ENCODE measurements at places on chromosomes 5 and 9.

DNA sequence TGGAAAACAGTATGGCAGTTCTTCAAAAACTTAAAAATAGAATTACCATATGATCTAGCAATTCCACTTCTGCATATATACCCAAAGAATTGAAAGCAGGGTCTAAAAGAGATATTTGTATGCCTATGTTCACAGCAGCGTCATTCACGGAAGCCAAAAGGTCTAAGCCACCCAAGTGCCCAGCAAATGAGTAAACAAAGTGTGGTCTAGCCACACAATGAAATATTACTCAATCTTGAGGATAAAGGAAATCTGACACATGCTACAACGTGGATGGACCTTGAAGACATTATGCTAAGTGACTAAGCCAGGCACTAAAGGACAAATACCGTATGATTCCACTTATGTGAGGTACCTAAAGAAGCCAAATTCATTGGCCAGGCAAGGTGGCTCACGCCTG, 11.1 kb upstream of the MED27 start:
- no peak for DNase-seq

GRCh38 chr9:93897075-93897970, 57.8 kb downstream of the BARX1 start:
- DNase-seq: no peak

DNA sequence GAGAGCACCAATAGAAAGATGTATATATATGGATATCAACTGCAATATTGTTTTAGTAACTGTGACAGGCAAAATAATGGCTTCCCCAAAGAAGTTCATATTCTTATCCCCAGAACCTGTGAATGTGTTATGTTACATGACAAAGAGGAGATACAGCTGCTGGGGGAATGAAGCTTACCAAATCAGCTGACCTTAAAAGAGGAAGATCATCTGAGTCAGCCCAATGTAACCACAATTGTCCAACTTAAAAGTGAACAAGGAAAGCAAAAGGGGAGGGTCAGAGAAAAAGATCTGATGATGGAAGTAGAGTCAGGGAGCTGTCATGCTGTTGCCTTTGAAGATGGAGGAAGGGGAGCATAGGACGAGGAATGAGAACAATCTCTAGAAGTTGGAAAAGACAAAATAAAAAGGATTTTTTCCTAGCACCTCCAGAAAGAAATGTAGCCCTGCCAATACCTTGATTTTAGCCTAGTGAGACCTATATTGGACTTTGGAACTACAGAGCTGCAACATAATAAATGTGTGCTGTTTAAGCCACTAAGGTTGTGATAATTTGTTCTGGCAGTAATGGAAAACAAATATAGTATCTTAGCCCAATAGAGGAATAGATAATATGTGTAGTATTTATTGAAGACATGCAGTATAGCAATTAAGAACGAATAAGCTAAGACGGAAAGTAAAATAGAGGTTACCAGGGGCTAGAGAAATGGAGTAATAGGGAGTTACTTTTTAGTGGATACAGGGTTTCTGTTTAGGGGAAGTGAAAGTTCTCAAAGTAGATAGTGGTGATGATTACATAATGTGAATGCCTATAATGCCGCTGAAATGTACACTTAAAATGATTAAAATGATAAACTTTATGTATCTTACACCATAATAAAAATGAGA, 115.9 kb downstream of the PIK3R1 start:
- DNase-seq: no peak

GRCh38 chr9:83012922-83013838, 49.8 kb downstream of the RASEF start:
- no peak for DNase-seq

GRCh38 chr5:59330680-59331079, 562.8 kb downstream of the PDE4D start:
- DNase-seq: no peak

DNA sequence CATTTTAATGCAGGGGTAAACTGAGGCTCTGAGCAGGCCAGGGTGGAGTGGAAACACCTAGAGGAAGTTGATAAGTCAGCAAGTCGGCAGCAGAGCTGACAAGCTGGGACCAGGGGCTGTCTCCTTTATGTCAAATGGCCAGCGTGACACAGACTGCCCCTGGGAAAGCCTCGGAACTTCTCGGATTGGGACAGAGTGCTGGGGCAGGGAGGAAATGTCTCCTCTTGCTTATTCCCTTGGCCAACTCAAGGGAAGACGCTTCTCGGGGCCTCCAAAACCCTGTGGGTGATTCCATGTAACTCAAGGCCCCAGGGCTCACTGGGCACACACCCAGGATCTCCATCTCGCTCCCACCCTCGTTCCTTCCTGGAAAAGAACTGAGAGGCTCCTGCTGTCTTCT, 25.4 kb upstream of the ANXA6 start:
- DNase-seq: no peak

- no peak for DNase-seq
These were observed 24.7 kb downstream of the ASPN start for GRCh38 chr9:92457576-92457975.

DNA sequence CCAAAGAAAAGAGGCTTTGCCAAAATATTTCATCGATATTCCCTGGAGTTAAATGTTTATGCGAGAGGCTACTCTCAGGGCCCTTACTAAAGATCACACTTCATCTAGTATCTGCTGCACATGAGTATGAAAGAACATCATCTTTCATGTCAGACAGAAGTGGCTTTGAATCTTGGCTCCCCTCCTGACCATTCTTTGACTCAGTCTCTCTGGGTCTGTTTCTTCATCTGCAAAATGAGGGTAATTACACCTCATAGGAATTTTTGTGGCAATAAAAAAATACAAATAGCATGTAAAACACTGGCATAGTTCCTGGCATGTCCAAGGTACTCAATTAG, 58.1 kb downstream of the SLIT3 start:
- no peak for DNase-seq

DNA sequence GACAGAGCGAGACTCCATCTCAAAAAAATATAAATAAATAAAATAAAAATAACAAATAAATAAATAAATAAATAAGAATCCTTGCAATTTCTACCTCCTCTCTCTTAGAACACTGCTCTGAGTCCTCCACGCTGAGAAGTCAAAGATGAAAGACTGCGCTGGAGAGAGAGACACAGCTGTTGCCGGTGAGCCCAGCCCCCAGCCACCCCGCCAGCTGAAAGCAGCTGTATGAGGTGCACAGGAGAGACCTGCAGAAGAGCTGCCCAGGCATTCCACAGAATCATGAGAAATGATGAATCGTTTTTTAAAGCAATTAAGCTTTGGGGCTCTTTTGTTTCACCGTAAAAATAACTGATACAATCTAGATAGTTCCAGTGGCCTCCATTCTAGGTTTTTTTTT, 16.3 kb upstream of the STRBP start:
- DNase-seq: no peak

GRCh38 chr5:61019642-61020041, 74.6 kb downstream of the NDUFAF2 start:
- DNase-seq: no peak

GRCh38 chr5:109922381-109922995, 232.8 kb downstream of the MAN2A1 start:
- DNase-seq: no peak

GRCh38 chr9:78566948-78567675, 270.2 kb downstream of the PSAT1 start:
- no peak for DNase-seq

GRCh38 chr5:97365163-97365845, 182.3 kb upstream of the RIOK2 start:
- no peak for DNase-seq

DNA sequence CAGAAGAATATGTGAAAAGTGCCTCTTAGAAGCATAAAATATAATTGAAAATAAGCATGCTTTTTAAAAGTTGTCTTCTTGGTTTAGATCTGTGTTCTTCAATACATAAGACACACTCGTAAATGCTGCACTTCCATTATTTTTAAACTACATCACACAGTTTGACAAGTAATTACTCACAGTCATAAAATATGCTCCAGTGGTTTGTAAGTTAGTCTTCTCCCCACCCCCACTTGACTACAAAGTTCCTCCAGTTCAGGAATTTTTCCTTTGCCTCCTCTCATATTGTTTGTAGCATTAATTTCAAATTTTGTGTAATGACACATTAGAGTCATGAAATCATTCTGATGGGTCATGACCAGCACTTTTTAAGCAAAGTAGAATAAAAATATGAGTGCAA, 60.3 kb upstream of the PTGER4 start:
- DNase-seq: no peak

DNA sequence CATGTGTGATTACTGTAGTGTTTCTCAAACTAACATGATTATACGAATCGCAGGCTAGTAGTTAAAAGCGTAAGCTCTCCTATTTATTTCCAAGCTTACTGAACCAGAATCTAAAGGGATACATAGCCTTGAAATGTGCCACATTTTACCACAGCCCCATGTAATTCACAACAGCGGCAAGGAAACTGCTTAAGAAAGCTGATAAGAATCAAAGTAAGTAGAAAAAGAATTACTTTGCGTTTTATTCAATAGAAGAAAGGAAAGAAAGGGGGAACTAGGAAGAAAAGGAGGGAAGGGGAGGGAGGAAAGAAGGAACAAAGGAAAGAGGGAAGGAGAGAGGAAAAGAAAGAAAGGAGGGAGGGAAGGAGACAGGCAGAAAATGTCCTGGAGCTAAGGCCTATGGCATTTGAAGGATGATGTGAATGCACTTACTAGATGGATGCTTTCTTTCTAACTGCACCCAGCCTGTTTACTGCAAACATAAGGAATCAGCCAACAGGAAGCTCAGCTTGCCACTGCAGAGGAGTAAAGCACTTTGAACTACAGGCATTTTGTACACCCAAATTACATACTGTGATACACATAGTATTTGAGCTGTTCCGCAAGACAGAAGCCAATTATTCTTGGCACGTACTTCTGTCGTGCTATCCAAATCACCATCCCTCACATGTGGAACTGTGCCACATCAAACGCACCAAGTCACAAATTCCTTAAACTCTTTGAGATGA, 521.7 kb downstream of the RAB3C start:
- DNase-seq: no peak

- DNase-seq: no peak
These were observed 108.7 kb upstream of the MPDZ start for GRCh38 chr9:13388157-13388556.

GRCh38 chr5:21007781-21008180, 1019.8 kb upstream of the CDH18 start:
- DNase-seq: no peak

DNA sequence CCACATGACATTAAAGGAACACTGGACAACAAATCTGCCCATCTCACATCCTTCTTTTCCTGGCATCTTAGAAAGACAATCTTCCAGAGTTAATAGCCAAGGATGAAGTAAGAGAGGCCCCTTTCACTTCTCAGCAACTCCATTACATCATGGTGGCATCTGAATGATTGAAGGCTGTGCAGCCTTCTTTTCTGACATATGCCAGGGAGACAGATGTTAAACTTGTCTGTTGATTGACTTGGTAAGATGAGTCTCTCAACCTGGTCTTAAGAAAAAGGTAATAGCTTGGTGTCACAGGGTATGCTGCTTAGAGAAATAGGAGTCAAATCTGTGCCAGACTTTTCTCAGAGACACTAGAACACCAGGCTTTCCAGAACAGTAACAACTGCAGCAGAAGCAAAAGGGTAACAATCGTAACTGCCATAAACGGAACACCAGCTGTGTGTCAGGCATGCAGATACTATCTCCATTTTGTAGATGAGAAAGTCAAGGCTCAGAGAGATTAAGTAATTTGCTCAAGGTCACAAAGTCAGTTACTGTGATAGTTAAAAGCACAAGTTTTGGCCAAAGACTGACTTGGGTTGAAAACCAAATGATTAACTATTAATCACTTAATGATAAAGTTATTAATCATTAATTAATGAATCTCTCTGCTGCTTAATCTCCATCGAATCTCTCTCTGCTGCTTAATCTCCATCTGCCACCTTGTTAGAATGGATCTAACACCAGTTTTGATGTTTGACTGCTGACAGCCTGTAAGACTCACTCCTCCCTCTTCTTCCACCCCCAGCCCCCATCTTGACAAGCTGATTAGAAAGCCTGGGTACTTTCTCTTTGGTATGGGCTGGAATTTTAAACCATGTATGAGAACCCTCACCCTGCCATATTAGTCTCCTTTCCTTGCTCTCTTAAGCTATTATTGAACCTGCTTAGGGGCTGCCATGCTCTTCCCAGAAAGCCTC, 353.5 kb downstream of the ENC1 start:
- no peak for DNase-seq

GRCh38 chr9:17453751-17454150, 125.1 kb upstream of the SH3GL2 start:
- no peak for DNase-seq

DNA sequence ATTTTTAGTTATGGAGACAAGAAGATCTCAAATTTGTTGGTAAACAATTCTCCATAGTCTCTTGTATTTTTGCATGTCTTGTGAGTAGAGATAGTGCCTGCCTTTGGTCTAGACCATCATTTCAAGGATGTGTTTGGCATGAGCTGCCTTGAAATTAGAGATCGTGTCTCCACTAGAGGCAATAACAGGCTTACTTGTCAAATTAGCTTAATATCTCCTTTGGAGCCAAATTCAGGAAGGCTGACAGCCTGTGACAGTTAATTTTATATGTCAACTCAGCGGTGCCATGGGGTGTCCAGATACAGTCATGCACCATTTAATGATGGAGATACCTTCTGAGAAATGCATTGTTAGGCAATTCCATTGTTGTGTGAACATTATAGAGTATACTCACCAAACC, 24.8 kb upstream of the PRDM9 start:
- no peak for DNase-seq

- DNase-seq: no peak
These were observed 5.0 kb upstream of the C5orf24 start for GRCh38 chr5:134840811-134841210.

DNA sequence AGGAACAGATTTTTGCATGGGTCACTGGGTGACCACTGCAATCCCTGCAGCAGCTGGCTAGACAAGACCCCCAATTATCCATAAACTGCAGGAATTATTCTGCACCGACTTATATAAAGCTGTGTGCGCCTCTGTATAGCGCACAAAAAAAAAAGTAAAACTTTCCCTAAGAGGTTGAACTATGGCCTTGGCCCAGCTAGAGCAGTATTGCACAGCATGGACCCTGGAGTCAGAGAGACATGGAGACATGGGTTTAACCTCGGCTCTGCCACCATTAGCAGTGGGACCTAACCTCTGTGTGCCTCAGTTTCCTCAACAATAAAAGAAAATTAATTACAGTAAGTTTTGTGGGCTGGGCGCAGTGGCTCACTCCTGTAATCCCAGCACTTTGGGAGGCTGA, 17.1 kb upstream of the GRPEL2 start:
- DNase-seq: no peak

DNA sequence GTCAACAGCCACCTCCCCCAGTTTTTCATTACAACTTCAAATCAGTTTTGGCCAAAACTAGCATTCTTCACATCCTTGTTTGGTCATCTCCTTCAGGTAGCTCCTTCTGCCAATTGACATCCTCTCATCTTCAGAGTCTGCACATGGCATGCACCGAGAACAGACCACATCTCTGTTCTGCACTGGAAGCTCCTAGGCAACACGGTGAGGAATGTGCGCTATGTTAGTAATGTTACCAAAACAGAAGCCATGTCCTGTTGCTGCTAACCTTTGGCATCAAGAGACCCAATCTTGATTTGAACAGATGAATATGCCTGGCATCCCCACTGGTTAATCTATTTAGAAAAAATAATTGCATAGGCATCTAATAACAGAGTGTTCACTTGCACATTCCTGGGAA, 5.1 kb upstream of the HK3 start:
- DNase-seq: no peak
